ENCODE measurements at places on chromosomes 1 and 21. TPM values are rescaled to one million over a fixed set of nuclear protein-coding genes. Genes with fewer than 3 reads are reported as not detected.

Gene GNG12
- total RNA-seq, result 30.1 TPM

DNA sequence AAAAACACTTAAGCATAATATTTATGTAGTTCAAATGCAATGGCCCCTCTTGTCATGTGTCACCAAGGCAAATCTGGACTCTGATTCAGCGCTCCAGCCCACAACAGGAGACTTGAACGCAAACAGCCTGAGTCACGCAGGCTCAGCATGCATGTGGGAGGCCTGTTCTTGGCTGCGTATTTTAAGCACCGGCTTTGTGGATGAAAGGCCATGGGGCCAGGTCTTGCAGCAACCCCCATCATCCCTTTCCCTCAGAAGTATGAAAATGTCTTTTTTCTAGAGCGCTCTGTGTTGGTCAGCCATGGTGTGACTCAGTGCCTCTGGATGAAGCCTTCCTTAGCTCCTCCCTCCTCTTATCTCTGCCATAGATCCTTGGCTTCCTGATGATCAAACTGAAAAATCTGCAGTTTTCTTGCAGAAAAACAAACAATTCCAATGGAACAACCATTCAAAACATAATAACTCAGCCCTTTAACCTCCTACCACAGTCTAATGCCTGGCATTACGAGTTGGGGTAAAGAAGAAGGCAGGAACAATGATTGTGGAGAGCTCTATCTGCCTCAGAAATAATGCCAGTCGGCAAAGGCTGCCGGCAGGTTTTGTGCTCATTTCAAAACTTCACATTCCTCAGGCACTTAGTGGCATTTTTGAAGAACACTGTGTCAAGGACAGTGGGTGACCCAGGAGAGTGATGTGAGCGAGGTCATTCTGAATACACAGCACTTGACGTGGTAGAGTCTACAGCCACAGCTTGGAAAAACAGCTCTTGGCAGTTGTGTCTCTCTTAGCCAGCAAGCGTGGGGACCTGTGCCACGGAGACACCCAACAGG, 167.5 kb downstream of the CLIC6 start:
- DNase-seq, result no peak

DNA sequence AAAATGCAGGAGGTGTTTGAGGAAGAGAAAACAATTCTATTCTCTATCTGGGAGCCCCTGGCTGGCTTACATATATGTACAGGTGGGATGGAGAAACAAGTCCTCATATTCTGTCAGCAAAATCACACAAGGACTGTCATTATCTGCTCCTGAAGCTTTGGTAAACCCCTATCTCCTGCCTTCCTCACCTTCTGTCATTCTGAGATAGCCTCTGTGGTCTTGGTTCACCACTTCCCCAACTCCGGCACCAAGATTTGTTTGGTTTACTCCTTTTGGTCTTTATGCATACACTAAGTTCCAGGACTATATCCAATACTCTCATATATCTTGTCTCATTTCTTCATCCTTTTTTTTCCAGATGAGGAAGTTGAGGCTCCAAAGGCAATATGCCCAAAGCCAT, 551.1 kb downstream of the PLPP3 start:
- DNase-seq, result no peak

- DNase-seq, result no peak
Measured at GRCh38 chr1:17032741-17033140, 21.0 kb upstream of the ATP13A2 start.

GRCh38 chr1:197355248-197355995, 87.4 kb downstream of the CRB1 start:
- no peak for DNase-seq

DNA sequence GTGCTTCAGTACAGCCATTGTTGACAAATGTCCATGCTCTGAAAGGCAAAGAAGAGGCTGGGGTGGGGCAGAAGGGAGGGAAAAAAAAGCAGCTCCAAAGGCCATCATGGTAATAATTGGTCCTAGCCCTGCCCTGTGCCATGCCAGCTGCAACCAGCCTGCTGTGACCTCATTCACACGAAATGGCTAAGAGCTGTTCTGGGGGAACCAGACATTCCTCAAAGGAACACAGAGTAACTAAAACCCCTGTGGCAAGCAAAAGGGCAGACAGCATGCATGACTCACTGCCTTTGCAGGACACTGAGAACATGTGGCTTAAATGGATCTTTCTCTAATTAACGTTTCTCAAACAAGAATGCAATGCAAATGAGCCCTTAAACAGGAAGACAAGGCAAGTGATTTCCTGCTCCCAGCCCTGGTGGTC, 42.3 kb downstream of the STYXL2 start:
- DNase-seq, result no peak
